Kasumi-1 (cell line): ENCODE measurements at places on chromosomes 11 and 22.

DNA sequence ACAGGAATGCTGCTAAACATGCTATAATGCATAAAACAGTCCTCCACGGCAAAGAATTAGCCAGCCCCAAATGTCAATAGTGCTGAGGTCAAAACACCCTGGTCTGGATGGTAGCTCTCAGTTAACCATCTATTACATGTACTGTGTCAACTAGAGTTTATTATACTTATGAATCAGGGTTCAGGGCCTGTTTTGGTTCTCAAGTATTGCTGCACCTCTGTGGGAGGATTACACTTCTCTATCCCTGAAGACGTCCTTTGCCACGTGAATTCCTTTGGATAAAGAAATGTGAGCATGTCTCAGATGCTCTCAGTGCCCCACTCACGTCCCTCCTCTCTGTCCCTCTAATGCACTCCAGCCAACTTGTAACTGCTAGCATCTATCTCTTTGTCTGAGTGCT lies 53.4 kb downstream of the SLC1A2 start:
- no peak for DNase-seq

DNA sequence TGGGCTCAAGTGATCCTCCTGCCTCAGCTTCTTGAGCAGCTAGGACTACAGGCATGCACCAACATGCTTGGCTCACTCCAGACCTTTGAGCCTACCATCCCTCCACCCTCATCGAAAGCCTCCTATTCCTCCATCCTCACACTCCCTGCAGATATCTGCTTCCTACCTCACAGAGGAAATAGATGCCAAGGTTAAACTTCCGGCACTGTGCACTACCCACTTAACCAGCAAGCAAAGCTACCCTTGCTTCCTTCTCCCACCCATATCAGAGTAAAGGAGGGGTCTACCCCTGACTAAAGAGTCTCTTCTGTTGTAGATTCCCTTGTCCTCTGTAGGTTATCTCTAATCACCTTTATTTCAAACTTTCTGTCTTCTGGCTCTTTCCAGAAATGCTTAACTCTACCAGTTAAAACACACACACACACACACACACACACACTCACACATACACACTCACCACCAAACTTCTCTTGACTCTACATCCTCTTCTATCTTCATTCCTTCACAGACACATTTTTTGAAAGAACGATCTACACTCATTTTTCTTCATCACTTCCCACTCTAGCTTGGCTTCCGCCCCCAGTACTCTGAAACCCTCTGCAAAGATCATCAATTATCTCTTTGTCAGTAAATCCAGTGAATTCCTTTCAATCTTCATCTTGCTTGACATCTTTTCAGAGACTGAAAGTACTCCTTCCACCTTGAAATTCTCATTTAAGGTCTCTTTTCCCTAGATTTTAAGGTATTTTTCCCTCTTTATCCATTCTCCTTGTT lies 10.9 kb upstream of the SIK2 start:
- DNase-seq = no peak

- DNase-seq = no peak
These were observed 3.2 kb upstream of the MRPL23 start for GRCh38 chr11:1943977-1944376.

DNA sequence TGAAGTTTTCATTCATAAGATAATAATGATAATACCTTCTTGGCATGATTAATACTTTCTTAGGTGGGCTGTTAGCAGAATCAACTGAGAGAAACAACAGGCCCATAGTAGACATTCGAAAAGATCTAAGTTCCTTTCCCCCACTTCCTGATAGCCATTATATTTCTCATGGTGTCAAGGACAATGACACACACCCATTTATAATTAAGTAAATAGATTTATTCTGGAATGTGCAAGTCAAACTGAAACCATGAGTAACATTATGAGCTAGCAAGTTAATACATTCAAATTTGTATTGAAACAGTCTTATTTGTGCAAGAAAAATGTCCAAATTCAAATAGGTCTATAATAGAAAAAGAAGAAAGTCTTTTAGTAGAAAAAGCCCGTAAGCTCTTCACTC lies 301.1 kb downstream of the GUCY1A2 start:
- DNase-seq = no peak

DNA sequence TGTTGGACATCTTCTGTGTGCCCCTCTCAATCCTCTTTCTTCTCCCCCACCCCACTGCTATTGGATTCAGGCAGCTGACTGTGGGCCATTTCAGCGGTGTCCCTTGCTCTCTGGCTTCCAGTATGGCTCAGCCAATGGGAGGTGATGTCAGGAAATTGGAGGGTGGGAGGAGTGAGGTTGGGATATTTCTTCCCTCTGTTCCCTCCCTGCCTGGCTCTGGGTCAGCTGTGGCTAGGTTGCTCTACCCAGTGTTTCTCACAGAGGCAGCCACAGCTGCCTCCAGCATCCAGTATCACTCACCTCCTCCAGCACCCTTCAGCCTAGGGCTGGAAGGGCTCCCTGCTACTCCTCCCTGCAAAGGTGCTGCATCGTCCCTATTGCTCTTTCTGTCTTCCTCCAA lies 423.5 kb downstream of the MIAT start:
- DNase-seq = no peak

DNA sequence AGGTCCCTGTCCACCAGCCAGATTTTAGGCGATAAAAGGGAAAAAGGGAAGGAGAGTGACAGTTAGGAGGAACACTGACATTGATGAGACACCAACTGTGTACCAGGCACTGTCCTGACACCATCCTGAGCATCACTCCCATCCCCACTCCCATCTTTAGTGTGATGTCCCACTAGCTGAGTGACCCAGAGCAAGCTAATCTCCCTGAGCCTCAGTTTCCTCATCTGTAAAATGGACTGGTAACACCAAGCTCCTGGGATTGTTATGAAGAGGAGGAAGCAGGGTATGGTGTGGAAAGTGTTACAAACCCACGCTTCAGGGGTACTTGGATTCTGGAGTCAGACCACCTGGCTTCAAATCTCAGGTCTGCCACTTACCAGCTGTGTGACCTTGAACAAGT lies 8.5 kb upstream of the P2RY6 start:
- DNase-seq = no peak

DNA sequence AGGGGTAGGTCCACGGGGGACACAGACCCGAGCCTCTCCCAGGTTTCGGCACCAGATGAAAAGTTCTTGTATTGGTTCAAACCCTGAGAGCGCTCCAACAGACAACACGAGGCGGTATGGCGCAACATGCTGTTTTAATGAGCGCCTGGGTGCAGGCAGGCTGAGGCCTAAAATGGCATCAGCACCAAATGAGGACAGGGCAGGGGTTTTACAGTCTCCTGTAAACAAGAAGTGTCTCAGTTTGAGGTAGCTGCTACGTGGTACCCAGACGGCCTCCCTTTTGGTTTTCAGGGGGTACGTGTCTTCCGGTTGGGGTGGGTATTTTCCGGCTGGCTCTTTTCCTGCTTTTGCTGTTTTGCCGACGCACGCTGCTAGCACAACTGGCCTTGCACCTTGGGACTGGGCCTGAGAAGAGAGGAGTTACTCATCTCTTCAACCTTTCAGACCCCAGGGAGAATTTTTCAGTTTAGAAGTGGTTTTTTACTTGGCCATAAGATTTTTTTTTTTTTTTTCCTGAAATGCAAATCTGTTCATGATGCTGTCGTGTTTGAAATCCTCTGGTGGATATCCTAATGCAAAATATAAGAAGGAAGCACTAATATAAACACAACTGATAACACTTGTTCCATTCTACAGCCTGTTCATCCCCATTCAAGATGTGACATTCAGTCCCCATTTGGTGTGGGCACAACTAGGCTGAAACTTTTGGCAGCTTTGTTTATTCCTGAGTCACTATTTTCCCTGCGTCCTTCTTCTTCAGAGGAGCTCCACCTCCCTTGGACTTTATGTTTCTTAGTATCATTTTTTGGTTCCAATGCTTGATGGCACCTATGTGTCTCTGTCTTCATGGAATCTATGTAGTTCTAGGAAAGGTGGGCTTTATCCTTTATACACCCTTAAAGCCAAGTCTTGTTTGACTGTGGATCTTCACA lies 6.5 kb downstream of the PPFIBP2 start:
- no peak for DNase-seq

DNA sequence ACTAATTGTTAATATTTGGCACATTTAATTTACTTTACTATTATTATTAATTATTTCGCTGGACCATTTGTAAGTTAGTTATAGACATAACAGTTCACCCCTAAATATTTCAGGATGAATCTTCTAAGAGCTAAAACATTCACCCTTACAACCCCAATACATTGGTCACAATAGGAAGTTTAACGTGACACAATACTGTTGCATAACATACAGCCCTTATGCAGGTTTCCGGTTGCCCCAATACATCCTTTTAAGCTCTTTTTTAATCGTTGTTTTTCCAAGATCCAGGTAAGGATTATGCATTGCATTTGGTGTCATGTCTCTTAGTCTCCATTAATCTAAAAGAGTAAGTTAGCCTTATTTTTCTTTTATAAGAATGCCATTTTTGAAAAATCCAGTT lies 71.2 kb downstream of the HSD17B12 start:
- peak; percentile 47 for DNase-seq

- DNase-seq = peak; percentile 97
These were observed 11.6 kb upstream of the ALKBH3 start for GRCh38 chr11:43868852-43869567.

GRCh38 chr11:72671152-72672099 lies 2.8 kb downstream of the PDE2A start:
- DNase-seq = no peak

DNA sequence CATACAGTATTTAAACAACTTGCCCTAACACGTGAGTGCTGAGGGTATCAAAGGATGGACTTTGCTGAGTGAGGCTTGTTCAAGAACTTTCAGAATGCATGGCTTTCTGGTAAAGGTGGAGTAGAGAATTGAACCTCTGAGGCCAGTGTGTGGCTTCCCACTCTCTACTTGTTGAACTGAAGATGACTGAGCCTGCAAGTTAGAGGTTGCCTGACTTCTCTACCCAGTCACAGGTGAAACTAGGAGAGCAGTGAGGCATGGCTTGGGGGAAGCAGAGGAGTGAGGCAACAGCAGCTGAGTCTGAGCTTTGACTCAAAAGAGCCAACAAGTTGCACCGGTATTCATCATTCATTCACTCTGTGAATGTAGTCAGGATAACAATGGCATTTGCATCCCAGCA lies 256.4 kb upstream of the SESN3 start:
- DNase-seq = no peak

- peak; percentile 61 for DNase-seq
These were observed at the start of gene DAGLA for GRCh38 chr11:61679893-61680621. DAGLA (plus strand) TSS chr11:61680391; CDS start chr11:61720156, 39,765 bp downstream.

DNA sequence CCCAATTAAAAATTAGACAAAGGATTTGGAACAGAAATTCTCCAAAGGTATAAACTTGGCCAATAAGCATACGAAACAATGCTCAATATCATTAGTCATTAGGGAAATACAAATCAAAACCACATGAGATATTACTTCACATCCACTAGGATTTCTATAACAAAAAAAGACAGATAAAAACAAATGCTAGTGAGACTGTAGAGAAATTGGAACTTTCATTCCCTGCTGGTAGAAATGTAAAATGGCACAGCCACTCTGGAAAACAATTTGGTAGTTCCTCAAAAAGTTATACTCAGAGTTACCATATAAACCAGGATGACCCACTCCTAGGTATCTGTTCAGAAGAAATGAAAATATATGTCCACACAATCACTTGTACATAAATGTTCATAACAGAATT lies 71.6 kb downstream of the RPL27A start:
- DNase-seq = no peak

DNA sequence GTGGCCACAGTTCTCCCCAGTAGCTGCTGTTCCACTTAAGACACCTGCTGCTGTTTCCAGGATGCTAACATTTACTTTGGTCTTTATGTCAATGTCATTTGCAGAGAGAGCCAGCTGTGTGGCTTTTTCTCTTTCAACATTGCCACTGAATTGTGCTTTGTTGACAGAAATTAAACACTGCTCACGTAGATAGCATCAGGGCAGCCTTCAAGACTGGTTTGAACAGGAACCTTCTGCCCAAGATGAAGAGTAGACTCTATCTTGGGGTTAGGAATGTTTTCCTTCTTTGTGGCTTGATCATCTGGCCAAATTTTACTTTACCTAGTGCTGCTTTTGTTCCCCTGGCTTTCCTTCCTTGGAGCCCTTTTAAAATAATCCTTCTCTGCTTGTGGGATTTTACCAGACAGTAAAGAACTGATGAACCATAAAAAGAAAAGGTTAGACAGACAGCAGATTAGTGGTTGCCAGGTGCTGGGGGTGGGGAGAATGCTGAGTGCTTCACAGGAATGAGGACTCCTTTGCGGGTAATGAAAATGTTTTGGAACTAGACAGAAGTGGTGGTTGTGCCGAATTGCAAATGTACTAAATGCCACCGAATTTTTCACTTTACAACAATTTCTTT lies 22.7 kb upstream of the XBP1 start:
- DNase-seq = no peak

- no peak for DNase-seq
These were observed 20.1 kb downstream of the RSF1 start for GRCh38 chr11:77800449-77800848.

GRCh38 chr22:50148991-50149721 lies 21.4 kb upstream of the PANX2 start:
- peak; percentile 86 for DNase-seq

- DNase-seq = no peak
These were observed 7.6 kb upstream of the TBC1D22A start for GRCh38 chr22:46754826-46755225.

- DNase-seq = no peak
These were observed 47.2 kb downstream of the CYTH4 start for GRCh38 chr22:37329238-37330140.

- DNase-seq = peak; percentile 25
These were observed 29.4 kb upstream of the LYVE1 start for GRCh38 chr11:10597877-10598351.

- no peak for DNase-seq
These were observed 20.9 kb upstream of the NXPE4 start for GRCh38 chr11:114616516-114616915.

DNA sequence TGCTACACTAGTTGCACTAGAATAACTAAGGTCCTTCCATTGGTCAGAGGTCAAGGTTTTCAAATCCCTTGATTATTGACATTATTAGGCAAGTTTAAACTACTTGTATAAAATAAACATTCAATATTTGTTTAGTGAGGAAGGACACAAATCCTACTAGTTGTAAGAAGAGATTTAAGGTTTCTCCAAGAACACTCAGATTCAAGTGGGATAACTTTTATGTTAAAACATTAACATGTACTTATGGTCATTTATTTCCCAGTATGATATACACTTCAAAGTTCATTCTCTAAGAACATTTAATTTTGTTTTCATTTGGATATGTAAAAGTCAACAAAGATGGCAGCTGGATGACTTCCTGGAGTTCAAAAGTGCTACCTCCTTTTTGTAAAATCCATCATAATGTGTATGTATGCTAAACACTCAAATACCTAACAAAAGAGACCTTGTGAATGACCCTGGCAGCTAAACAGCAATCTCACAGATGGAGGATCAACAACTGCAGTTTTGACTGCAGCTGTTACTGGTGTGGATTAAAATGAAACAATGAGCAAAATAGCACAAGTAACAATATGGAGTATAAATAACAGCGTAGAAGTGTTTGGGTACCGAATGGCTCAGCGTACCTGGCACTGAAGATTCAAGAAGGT lies 1.5 kb downstream of the CCDC90B start:
- peak; percentile 13 for DNase-seq

GRCh38 chr11:208917-209260 lies 1.4 kb downstream of the RIC8A start:
- no peak for DNase-seq

- peak; percentile 72 for DNase-seq
These were observed 1.5 kb upstream of the KLHDC7B start for GRCh38 chr22:50544078-50544745.
